ENCODE measurements at places on chromosomes 6 and 20.

- no peak for DNase-seq
Observed at GRCh38 chr6:38708496-38708895, 5.6 kb upstream of the GLO1 start.

- DNase-seq, result no peak
Observed at GRCh38 chr20:34820805-34821578, 4.5 kb downstream of the NCOA6 start.

DNA sequence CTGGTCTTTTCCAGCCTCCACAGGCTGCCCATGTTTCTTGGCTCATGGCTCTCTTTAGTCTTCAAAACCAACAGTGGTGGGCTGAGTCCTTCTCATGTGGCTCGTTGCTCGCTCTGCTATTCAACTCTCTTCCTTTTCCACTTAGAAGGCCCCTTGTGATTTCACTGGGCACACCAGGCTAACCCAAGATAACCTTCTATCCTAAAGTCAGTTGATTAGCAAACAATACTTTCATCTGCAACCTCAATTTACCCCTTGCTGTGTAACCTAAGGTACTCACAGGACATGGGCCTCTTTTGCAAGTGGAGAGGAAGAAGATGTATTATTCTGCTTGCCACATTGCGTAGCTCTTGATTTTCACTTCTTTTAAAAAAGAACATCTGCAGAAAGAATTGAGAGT, 79.6 kb downstream of the UTRN start:
- DNase-seq, result no peak

DNA sequence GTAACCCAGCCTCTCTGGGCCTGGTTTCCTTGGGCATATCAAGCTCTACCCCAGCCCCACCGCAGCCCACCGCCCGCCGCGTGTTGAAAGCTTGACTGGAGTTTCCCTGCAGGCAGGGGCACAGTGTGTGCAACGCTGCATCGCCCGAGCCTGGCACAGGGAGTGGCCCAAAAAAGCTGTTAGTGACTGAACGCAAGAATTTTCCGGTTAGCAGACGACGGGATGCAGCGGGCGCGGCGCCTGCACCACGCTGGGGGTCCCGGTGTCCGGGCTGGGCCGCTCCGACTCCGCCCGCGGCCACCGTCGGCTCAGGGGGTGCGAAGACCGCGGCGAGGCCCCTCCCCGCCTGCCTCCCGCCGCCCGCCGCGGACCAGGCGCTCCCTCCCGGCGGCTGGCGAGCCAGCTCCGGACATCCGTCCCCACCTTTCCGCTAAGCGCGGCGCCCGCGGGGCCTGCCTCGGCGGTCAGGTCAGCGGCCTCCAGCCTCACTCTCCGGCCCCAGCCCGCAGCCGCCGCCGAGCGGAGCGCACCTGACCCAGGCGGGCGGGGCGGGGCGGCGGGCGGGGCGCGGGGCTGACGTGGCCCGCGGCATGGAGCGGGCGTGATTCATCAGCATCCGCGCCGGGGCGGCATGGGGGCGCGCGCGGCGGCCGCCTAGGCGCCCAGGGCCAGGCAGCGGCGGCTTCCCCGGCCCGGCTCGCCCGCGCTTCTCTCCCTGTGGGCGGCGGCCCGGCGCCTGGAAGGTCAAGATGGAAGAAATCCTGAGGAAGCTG, at the start of gene ARFGEF3:
TSS of gene ARFGEF3 (plus strand) at position 602 of the 773 bp plus-strand sequence. CDS start at position 750, 148 bp downstream.
- DNase-seq, result no peak

- DNase-seq, result no peak
Observed at GRCh38 chr6:111612379-111612778, 6.7 kb upstream of the TRAF3IP2 start.

DNA sequence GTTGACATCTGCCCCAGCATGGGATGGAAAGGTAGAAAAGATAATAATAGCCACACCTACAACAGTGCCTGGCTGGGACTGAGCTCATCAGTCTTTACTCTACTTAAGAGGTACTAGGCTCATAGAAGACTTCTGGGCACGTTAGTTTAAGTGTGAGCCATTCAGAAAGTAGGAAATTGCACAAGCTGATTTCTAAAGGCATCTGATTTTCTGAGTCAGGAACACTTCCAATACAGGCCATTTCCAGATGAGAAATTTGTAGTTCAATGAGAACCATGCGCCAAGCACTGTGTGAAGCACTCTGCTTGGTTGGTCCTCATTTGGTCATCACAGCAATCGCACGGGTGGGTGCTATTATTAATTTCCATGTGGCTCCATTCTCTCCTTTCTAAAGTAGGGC, 42.3 kb downstream of the MOCS1 start:
- no peak for DNase-seq

Measured in NCI-H2081 treated with DMSO at 0.1 percent for 48 hours (cell line).